Fibroblast of upper back skin (primary cell): ENCODE measurements at places on chromosomes 6 and 20.
A peak's percentile ranks its signal among the peaks of the same experiment; 100 is the strongest.

GRCh38 chr6:135451617-135452190, 45.8 kb downstream of the AHI1 start:
- peak; percentile 57 for DNase-seq

DNA sequence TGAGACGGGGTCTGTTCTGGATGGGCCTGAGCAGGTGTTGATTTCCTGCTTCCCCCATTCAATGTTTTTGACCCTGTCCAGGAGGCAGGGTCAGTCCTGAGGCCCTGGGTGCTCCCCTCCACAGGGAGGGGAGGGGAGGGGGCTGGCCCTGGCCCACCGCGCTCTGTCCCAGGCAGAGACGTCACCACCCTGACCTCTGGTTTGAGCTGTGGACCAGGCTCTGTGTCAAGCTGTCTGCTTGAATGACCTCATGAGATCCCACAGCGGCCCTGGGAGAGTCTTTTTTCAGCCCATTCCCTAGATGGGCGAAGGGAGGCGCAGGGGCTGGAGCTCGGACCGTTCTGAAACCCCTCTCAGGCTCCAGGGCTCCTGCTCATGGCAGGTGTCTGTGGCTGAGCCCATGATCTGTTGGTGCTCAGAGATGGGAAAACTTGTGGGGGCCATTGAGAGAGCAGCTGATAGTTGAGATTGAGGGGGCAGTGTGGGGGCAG, 8.9 kb upstream of the LKAAEAR1 start:
- no peak for DNase-seq

DNA sequence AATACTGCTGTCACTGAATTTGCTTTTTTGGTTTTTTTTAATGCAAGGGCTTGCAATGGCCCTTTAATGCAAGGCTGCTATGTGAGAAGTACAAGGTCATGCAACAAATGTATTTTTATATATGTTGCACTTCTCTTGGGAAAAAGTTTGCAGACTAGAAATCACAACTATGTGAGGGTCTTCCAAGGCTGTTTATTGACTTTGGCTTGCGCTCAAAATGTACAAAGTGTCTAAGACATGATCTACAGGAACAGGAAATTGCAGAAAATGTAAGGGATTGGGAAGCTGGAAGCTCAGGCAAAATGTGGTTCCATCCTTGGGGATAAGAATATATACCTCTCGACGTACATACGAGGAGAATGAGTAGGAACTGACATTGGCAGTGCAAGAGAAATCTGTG, 92.2 kb upstream of the F13A1 start:
- no peak for DNase-seq

- DNase-seq, result no peak
Observed at GRCh38 chr20:36967636-36968035, 16.1 kb upstream of the SAMHD1 start.

DNA sequence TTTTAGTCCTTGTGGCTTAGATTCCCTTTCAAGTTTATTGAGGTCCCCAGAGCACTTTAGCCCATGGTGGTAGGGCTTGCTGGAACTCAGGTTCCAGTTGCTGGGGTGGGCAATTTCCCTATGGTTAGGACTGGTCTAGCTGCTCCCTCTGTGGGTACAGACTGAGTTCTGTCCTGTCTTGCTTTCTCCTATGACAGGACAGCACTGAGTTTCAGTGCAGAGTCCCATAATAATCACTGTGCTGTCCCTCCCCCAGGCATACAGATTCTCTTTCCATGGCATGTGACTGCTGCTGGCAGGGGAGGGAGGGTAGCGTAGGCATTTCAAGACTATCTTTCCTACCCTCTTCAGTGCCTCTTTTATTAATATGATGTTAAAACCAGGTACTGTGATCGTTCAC, 17.1 kb upstream of the ERVFRD-1 start:
- DNase-seq, result no peak

DNA sequence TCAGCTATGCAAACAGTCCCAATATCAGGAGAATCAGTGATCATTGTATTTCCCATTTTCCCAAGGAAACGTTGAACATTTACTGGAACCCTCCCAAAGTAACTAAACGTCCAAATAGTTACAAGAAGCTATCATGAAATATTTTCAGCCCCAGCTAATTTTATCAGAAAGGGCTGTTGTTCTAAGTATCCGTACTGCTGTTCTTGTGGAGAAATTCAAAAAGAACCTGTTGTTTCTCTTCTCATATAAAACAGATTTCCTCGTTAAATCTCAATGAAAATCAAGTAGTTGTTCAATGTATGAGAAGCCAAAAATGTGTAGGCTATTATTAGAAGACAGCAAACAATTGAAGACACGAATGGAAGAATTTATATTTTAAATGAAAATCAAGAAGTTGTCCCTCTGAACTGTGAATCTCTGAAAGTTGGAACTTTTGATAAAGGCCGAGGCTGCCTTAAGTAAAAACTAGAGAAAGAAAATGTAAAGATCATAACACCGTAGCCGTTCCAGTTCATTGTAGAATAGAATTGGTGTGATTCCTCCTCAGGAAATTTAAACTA, 107.7 kb downstream of the HFE start:
- peak; percentile 10 for DNase-seq

GRCh38 chr6:3620937-3621336, 130.6 kb downstream of the PXDC1 start:
- no peak for DNase-seq

GRCh38 chr20:33359399-33360261, 41.7 kb downstream of the CDK5RAP1 start:
- no peak for DNase-seq

- no peak for DNase-seq
Observed at GRCh38 chr6:121441477-121441876, 6.0 kb downstream of the GJA1 start.

GRCh38 chr6:84625506-84625905, 138.9 kb downstream of the TBX18 start:
- no peak for DNase-seq

- no peak for DNase-seq
Observed at GRCh38 chr6:156879591-156879990, 102.4 kb downstream of the ARID1B start.

DNA sequence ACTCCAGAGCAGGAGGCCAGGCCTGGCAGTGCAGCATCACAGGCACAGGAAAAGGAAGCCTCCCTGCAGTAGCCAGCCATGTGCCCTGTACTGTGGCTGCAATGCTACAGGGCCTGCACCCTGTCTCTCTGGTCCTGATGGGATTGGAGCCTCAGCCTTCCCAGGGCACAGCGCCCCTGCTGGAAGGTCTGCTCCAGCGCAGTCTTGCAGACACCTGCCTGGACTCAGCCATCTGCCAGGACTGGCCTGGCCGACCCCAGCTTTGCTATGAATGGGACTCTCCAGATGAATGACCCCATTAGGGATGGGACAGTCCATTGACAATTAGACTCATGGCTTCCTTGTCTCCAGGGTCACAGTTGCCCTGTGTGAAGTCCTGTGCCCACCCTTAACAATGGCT, 251.6 kb downstream of the ERMARD start:
- DNase-seq, result no peak

- DNase-seq, result peak; percentile 72
Observed at GRCh38 chr6:47651505-47651944, 46.9 kb upstream of the ADGRF4 start.

- peak; percentile 57 for DNase-seq
Observed at GRCh38 chr6:118893064-118893806, 717 bp upstream of the ASF1A start.

- DNase-seq, result peak; percentile 25
Observed at GRCh38 chr6:18347021-18347577, 40.1 kb upstream of the RNF144B start.

- DNase-seq, result no peak
Observed at GRCh38 chr6:124064317-124065113, 260.9 kb downstream of the NKAIN2 start.
